ENCODE measurements at places on chromosomes 4 and X. TPM values are rescaled to one million over a fixed set of nuclear protein-coding genes. Genes with fewer than 3 reads are reported as not detected.

Gene GPR78
- polyA plus RNA-seq, result 0.34 TPM

Gene LIMCH1
- 125 TPM for polyA plus RNA-seq

Gene TLR3
- 12.4 TPM for polyA plus RNA-seq

Gene AFP
- polyA plus RNA-seq, result 110 TPM

Gene CWH43
- polyA plus RNA-seq, result 7.2 TPM

Gene TCEAL3
- 33.1 TPM for polyA plus RNA-seq

Gene SAGE1
- not detected for polyA plus RNA-seq

Gene TMEM31
- polyA plus RNA-seq, result 1.4 TPM

Gene RBMXL3
- not detected for polyA plus RNA-seq

Gene ABCG2
- 11.9 TPM for polyA plus RNA-seq

Data from left renal pelvis (tissue), 4 donors.